LoVo (cell line): ENCODE measurements at places on chromosomes 4 and X.

DNA sequence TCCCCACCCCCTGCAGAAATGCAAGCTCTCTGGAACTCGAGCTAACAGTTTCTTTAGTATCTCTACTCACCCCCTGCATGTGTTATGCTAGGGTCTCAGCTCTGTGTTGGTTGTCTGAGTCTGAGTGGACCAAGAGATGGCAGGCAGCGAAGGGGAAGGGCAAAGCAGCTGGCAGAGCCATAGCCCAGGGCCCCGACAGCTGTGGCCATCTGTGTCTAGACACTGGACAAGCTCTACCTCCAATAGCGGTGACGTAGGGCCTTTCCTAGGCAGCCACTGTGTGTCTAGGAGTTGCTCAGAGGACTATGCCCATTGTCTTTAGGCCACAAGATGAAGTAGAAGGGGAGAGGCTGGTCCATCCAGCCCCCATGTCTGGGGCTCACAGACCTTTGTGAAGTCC lies 79.2 kb downstream of the EFNB1 start:
- DNase-seq: no peak

DNA sequence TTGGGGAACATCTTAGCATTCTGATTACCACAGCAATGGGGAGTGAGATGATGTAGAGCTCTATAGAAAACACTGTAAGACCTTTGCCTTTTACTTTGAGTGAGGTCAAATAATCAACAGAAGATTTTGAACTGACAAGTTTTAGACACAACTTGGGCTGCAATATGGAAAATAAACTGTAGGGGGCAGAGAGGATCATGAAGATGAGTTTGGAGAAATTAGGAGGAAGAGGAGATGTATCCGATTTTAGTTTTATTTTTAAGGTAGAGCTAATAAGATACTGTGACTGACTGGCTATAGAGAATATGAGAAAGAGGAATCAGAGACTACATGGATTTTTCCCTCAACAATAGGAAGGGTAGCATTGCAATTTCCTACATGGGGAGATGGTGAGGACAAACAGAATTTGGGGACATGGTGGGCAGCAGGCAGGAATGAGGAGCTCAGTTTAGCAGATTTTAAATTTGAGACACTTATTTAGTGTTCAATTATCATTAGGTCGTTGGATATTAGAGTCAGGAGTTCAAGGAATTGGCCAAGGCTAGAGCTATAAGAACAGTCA lies 563.1 kb downstream of the INPP4B start:
- no peak for DNase-seq

DNA sequence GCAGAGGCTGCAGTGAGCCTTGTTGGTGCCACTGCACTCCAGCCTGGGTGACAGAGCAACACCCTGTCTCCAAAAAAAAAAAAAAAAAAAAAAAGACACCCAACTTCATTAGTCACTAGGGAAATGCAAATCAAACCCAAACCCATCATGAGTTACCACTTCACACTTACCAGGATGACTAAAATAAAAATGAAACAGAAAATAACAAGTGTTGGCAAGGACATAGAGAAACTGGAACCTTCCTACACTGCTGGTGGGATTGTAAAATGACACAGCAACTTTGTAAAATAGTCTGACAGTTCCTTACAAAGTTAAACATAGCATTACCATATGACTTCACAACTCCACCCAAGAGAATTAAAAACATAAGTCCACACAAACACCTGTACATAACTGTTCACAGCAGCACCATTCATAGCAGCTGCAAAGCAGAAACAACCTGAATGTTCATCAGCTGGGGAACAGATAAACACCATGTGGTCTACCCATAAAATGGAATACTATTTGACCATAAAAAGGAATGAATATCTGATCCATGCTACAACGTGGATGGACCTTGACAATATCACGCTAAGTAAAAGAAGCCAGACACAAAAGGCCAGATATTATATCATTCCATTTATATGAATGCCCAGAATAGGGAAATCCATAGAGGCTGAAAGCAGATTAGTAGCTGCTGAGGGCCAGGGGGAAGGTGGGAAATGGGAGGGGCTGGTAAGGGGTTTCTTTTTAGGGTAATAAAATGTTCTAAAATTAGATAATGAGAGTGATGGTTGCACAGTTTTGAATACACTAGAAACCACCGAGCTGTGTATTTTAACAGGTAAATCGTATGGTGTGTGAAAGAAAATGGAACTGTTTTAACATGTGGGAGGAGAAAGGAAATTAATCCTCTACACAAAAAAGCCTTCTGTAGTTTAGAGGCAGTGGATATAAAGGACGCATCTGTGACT lies 18.3 kb downstream of the CD99L2 start:
- DNase-seq: no peak

DNA sequence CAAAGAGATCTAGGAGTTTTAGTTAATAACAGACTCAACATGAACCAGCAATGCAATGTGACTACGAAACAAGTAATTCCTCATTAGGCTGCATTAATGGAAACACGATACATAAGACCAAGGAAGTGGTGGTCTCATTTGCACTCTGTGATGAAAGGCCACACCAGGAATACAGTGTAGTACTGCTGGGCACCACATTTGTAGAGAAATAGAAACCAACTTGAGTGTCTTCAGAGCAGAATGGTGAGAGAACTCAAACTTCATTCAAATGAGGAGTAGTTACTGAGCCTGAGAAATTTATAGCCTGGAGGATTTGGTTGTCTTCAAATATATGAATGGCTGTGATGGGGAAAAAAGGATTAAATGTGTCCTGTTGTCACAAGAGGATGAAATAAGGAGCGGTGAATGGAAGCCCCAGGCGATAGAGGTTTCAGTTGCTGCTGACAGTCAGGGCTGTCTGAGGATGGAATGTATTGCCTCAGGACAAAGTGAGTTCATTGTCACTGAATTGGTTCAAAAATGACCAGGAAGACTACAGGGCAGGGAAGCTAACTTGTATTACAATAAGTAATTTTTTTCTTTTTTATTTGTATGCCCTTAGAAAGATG lies 50.9 kb downstream of the NFKB1 start:
- no peak for DNase-seq

- DNase-seq: peak; percentile 7
Measured at GRCh38 chrX:95764972-95765451, 919.6 kb upstream of the DIAPH2 start.

GRCh38 chr4:930827-931193 lies 1.3 kb downstream of the GAK start:
- DNase-seq: peak; percentile 9

- no peak for DNase-seq
Measured at GRCh38 chrX:155896512-155896911, 15.4 kb downstream of the VAMP7 start.

DNA sequence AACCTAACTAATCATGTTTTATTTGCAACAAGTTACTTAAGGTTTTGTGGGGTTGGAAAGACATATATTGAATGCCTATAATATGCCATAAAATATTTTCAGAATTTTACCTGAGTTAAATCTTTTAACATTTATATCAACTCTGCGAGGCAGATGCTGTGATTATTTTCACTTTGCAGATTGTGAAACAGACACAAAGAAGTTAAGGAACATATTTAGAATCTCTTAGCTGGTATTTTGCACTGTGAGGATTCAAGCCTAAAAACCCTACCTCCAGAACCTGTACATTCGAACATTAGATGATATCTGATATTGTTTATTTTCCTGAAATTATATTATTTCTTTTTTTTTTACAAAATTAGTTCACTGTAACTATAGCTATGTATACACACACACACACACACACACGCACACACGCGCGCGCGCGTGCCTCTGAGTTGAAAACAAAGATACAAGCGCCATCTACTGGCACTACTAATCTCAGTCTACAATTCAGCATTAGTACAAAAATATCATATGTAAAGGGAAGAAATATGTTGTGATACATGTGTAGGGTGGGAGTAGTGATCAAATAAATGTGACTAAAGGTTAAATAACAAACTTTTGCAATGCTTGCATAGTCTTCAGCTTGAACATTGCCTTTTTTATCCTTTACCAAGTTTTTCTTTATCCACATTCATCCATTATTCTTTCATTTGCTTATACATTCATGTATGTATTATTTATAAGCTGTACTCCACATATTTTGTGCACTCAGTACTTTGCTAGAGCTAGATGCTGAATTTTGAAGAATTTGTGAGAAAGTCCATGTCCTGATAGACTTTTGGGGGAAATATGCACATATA lies 61.5 kb downstream of the ANXA10 start:
- DNase-seq: peak; percentile 76

- no peak for DNase-seq
Measured at GRCh38 chr4:55330241-55330640, 15.8 kb upstream of the SRD5A3 start.

- no peak for DNase-seq
Measured at GRCh38 chr4:1164956-1165545, 7.3 kb downstream of the SPON2 start.

GRCh38 chr4:80266253-80266901 lies at the start of gene FGF5:
Gene FGF5 (plus strand): TSS chr4:80266664. CDS start chr4:80266825, 161 bp downstream.
- DNase-seq: no peak

GRCh38 chr4:142818031-142818430 lies 28.1 kb downstream of the INPP4B start:
- DNase-seq: no peak

DNA sequence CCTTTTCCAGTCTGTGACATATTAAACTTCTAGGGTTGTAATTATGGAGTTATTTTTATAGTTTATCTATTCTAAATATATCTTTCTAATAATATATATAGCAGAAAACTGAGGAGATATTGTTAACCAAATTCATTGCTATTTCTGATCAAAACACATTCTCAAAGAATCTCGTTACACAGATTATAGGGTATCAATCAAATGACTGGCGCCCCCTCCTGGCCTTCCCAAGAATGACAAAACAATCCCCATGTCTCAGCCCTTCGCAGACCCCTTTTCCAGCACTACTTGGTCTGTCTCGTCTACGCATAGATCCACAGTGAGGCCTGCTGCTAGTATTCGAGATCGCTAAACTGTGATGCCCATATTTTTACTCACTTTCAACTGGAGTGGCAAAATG lies 209.3 kb downstream of the GPC3 start:
- DNase-seq: no peak

GRCh38 chr4:148396986-148397673 lies 45.1 kb downstream of the NR3C2 start:
- DNase-seq: no peak

DNA sequence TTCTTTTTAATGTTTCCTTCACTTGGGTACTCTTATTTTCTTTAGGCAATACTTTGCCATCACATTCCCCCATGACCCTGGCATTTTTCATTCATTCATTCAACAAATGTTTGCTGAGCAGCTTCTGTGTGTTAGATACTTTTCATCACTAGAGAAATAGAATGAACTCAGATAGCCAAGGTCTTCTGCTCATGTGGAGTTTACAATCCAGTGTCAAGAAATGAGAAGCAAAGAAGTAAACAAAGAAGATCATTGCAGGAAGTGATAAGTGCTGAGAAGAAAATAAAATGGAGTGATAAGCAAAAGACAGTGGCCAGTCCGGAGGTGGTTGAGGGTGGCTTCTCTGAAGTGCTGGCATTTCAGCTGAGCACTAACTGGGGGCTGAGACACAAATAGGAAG lies 63.1 kb downstream of the LIMCH1 start:
- DNase-seq: no peak

- no peak for DNase-seq
Measured at GRCh38 chrX:55668084-55668483, 44.9 kb downstream of the FOXR2 start.

- DNase-seq: no peak
Measured at GRCh38 chr4:136909626-136910025, 622.7 kb downstream of the PCDH18 start.

DNA sequence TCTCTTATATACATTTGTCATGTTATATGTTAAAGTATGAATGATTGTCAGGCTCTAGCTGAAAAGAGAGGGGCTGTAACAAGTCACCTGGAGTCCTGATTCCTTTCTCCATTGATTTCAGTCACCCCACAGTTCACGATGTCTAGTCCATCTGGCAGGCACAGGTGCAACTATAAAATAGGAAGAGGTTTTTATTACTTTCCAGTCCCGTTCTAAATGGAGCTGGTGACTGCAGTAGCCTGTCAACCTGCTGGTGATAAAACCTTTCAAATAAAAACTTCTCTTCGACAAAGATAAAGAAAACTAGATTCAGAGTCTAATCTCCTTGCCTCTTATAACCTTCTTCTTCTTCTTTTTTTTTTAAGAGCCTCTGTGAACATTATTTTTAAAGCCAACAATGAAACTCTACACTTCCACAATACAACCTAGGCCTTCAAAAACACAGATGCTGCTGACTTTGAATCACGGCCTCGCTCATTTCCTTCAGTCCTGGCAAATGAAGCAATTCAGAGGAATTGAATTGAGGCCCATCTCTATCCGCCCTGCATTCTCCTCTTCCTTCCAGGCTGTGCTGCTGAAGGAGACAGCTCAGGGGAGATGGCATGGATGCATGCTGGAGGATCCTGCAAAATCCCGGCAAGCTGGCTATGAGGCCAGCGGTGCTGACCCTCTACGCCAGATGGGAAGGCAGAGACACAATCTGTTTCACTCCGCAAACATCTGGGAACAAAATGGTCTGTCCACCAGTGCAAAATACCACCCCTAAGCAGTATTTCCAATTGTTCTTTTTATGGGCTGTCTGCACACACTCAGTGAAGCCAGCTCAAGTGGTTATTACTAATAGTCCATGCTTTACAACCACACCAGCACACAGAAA lies 27.3 kb upstream of the CDKN2AIP start:
- no peak for DNase-seq

DNA sequence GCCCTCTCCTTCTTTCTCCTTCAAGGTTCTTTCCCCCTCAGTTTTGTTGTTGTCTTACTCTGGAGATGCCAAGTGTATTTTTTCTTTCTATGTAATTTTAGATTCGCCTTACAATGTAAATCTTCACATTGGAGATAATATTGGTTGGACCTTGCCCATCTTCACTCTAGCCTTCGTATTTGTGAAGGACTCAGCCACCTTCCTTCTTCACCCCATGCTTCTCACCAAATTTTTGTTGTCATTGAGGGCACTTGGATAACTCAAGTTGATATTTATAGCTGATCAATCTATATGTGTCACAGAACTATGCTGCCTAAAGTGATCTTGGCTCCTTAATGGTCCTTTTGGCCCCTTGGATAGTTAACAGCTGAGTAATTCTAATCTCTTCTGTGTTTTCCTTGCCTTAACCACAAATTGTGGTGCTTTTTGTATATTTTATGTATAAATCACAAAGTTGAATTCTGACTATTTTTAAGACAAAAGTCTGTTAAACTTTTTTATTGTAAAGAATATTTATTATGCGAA lies 6.5 kb downstream of the SPRY1 start:
- no peak for DNase-seq

DNA sequence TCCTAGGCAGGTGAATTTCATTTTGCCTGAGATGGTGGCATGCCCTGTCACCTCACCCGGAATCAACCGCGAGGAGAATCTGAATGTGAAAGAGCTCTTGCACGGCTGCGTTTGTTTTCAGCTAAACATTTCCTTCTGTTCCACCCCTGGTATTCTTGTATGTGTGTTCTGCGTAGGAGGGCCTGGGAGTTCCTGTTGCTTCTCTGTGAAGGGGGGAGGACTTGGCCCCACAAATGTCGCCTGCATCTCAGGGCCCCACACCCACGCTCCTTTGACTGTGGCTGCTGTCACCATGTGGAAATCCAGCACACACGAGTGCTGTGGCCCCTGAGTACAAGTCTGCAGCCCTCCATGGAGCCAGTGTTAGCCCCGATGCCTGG lies 45.8 kb upstream of the CLCN4 start:
- DNase-seq: no peak

- no peak for DNase-seq
Measured at GRCh38 chr4:152304220-152304619, 231.7 kb downstream of the FBXW7 start.
